ENCODE measurements at places on chromosomes 16 and 17.

GRCh38 chr17:9529033-9529700, 46.5 kb downstream of the STX8 start:
- peak; percentile 12 for DNase-seq

DNA sequence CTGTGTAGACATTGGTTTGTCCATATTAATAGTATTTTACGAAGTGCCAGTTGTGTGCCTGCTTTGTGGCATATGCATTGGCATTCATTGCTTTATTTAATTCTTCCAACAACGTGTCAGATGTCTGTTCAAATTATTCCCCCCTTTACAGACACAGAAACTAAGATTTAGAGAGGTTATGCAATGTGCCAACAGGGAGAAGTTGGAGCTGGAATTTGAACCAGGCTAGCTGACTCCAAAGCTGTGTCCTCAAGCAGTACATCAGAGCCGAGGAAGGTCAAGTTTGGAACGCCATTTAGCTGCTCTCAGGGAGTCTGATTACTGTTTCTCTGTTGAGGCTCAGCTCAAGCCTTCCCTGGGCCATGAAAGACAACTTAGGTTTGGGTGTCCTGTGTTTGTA, 232.3 kb downstream of the WWOX start:
- no peak for DNase-seq

DNA sequence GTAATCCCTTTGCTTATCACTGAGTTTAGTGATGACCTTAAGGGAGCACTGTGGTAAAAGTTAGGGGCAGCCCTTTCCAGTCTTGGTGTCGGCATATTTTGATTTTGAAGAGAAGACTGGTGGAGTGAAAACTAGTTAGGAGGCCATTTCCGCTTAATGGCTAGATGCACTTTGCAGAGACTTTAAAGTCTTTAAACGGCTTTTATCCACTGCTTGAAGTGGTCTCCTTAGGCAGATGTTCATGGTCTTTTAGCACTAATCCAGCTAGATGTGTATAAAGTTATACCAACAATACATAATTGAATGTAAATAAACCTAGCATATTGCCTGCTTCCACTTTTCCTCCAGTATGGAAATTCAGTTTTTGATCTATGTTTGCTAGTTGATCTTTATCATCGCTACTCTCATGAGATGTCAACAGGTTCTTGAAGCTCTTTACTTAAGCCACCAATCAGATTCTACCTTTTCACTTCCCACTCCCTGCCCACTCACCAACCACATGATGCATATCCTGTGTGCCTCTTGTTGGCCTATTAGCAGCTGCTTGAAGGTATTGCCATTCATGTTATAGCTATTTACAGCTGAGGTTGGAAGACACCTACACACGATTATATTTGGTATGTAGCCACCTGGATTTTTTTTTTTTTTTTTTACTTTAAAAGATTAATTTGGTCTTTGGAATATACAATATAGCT, 132.0 kb downstream of the NLK start:
- DNase-seq, result peak; percentile 10

- DNase-seq, result no peak
Measured at GRCh38 chr16:3431779-3432219, 11.5 kb downstream of the ZNF597 start.

DNA sequence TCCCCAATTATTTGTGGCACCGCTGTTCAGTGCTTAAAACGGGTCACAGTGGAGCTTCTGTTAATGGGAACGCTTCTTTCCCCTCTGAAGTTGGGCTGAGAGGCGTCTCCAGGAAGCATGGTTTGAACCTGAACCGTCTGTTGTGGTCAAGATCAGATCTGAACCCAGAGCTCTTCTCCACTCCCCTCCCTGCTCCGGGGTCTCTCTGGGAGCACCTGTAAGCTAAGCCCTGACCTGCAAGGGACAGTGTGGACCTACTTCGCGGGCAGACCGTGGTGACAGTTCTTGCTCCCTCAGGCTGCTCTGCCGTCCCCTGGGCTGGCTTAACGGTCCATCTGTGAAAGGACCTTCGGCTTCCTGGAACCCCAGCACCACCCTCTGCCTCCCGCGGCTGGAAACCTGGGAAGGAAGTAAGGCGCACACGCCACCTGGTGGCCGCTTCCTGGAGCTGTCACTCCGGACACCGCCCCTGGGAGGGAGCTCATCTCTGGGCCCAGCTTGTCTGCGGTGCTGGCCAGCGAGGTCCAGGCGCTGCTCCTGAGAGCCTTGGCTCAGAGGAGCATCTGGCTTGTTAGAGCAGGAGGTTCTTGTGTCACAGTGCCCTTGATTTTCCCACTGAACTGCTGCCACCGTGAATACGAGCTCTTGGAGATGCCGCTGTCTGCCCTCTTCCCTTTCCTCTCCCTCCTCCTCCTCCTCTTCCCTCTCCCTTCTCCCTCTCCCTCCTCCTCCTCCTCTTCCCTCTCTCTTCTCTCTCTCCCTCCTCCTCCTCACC, 518.5 kb upstream of the EEF2KMT start:
- DNase-seq, result peak; percentile 53

GRCh38 chr16:66900721-66901441, 17.8 kb downstream of the CDH16 start:
- no peak for DNase-seq

- DNase-seq, result no peak
Measured at GRCh38 chr17:49681106-49681979, 3.4 kb upstream of the SPOP start.

- DNase-seq, result no peak
Measured at GRCh38 chr16:4733211-4733742, 794 bp downstream of the ANKS3 start.

DNA sequence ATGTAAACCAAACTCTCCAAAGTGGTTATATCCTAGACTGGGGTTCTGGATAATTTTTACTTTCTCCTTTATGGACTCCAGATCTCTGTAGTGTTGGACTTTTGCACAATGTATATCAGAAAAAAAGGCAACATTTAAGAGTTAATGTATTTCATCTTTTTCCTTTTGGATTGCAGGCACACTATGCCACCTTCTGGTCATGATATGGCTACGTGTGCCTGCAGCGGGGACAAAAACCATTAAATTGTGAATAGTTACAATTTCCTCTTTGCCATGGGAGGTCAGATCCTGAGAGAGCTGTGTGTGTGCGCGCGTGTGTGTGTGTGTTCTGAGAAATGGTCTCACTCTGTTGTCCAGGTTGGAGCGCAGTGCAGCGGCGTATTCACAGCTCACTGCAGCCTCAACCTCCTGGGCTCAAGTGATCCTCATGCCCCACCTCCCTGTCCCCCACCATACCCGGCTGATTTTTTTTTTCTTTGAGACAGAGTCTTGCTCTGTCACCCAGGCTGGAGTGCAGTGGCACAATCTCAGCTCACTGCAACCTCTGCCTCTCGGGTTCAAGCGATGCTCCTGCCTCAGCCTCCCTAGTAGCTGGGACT, 4.3 kb upstream of the SGF29 start:
- no peak for DNase-seq

GRCh38 chr16:88588148-88588547, 17.9 kb downstream of the ZC3H18 start:
- DNase-seq, result no peak

GRCh38 chr16:84955427-84955826, 55.9 kb downstream of the ZDHHC7 start:
- DNase-seq, result no peak

DNA sequence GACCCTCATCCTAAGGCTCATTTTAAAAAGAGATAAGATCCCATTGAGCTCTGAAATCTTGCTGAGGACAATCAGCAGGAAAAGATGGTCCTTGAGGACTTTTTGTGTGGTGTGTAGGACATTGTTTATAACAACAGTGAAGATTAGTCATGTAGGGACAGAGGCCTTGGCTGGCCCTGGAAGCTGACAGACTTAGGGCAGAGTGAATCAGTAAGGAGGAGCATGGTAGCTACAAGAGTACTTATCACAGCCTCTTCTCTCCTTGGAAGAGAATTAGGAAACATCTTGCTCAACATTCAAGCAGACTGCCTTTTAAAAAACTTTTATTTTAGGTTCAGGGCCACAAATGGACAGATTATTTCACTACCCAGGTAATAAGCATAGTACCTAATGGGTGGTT, 665.9 kb upstream of the SALL1 start:
- no peak for DNase-seq

GRCh38 chr16:81405702-81406113, 38.9 kb upstream of the CMIP start:
- DNase-seq, result no peak

- no peak for DNase-seq
Measured at GRCh38 chr17:7380321-7380720, 568 bp upstream of the TNK1 start.

- DNase-seq, result peak; percentile 32
Measured at GRCh38 chr17:73952480-73953205, 250.8 kb upstream of the RPL38 start.

DNA sequence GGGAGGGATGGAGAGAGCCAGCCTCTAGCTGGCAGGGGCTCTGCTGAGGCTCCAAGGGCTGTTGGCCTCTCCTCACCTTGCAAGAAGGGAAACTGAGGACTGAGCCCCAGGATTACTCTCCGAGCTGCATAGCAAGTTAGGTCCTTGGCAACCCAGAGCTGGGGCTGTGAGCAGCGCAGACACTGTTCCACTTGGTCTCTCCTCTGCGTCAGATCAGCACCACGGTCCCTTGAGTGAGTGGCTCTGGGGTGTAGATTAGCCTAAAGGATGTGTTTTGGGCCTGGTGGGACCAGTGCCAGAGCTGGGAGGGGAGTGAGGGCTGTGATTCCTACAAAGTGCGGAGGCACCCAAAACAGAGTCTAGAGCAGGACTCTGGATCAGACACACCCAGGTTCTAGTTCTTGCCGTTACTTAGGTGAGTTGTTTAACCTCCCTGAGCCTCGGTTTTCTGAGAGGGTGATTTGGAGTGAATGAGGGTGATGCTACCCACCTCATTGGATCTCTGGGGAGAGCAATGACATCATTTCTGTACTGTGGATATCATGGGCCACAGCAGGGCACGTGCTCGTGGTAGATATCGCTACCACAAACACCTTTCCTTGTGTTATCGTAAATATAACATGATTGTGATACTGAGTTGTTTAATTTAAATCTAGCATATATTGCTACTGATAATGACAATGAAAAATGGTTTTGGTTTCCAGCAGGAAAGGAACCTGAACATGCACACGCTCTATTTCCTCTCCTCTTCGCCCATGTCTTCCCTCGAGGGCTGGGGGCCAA, 8.1 kb upstream of the FADS6 start:
- DNase-seq, result no peak

DNA sequence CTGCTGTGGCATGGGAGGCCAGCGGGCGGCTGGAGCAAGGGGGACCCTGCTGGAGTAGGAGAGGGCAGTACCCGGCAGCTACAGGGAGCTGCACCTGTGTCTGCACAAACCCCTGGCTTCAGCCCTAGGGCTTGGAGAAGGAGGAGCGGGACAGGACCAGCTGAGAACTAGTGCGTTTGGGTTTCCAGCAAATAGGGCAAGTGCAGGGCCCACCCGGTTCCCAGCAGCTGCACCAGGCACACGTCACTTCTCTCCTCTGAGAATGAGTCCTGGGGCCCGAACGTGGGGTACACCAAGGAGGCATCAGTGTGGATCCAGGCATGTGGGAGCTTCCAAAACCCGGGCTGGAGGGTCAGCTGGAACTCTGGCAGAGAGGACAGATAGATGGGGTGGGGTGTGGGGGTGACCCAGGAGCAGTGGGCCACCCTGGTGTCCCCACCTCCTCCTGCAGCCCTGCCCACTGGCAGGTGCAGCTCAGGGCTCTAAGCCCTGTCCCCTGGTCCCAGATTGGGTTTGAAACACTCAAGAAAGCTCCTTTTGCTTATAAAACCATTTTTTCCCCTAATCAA, 5.6 kb downstream of the C16orf89 start:
- no peak for DNase-seq

- DNase-seq, result no peak
Measured at GRCh38 chr17:61474235-61474927, 22.2 kb downstream of the TBX4 start.

GRCh38 chr17:22717211-22717610, 1024.9 kb downstream of the KCNJ18 start:
- DNase-seq, result no peak

DNA sequence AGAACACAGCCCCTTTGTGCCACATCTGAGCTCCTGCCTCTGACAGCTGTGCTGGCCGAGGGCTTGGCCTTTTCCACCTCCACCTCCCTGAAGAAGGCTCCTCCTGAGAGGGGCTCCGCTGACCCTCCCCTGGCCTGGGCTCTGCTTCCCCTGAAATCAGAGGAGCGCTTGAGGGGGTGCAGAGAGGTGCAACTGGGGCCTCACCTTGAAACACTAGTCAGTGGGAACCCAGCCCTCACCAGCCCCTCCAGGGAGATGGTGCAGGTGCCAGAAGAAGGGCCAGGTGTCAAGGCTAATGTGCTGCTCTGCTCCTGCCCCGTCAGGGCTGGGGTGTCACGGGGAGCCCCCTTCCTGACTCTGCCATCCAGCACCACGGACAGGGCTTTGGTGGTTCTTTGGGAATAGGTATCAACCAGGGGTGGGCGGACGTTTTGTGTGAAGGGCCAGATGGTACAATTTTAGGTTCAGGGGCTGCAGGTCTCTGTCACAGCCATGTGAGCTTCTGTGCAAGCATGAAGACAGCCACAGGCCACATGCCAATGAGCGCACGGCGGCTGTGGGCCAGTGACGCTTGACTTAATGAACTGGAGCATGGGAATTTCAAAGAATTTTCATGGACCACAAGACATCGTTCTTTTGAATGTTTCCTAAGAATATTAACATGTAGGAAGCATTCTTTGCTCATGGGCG, 2.1 kb upstream of the ZG16B start:
- DNase-seq, result no peak

GRCh38 chr16:88924834-88925539, 52.0 kb downstream of the CBFA2T3 start:
- DNase-seq, result peak; percentile 88

DNA sequence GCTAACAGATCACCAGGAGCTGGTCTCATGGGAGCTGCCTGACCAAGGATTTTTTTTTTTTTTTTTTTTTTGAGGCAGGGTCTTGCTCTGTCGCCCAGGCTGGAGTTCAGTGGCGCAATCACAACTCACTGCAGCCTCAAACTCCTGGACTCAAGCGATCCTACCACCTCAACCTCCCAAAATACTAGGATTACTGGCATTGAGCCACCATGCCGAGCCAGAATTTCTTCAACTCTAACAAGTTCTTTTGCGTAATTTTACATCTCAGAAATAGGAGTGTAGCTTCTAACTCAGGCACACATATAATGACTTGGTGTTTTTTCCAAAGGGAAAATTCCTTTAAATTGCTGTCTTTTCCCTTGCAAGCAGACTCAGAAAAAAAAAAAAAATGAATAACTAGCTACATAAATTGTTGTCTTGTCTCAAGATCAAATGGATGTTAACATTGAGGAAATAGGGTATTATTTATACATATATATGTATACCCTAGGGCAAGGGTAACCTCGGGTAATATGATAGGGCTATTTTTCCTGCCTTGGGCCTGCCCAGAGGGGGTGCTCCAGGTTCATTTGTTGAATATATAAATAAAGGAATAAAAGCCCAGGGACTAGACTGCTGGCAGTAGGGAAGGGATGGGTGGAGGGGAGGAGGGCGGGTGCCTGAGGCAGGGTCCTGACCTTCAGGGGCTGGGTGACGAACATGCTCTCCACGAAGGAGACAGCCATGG, 42.8 kb upstream of the GCSH start:
- DNase-seq, result no peak

DNA sequence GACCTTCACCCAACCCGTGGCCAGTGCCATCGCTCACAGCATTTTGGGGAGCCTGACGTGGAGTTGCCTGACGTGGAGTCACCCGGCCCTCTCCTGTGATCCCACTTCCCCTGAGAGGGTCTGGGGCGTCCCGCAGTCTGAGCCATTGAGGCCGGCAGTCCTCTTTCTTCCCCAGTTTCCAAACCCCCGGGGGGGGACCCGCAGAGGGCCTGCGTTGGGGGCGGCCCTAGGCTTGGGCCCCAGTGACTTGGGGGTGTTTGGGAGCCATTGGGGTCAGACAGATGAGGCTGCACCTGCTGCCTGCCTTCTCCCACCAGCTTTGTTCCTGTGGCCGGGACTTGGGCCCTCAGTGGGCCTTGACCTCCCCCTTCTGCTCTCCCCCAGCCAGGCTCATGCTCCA, 1.7 kb downstream of the RHOT2 start:
- no peak for DNase-seq

Measured in GM19239 (cell line).